ENCODE measurements at places on chromosomes 16 and 17. TPM values are rescaled to one million over a fixed set of nuclear protein-coding genes. Genes with fewer than 3 reads are reported as not detected.

Gene SLC5A10
- total RNA-seq, result 0.32 TPM

DNA sequence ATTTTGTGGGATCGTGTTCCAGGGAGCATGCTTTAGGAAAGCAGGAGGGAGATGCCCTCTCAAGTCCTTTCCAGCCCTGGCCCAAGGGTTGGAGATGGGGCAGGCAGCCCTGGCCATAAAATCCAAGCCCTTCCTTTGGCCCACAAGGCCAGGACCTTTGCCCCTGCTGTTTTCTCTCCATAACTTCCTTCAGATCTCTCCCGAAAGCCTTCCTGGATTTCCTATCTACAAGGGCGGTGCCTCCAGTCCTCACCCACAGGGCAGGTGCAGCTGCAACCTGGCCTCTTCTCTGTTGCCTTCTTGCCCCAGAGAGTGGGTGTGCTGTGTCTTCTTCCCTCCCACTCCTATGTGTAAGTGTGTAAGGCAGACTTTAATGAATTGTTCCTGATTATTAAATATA lies 8.5 kb upstream of the PDP2 start:
- no peak for DNase-seq

Gene YWHAE
- 478 TPM for total RNA-seq

GRCh38 chr17:75752802-75753513 lies 12.0 kb downstream of the GALK1 start:
- no peak for DNase-seq

DNA sequence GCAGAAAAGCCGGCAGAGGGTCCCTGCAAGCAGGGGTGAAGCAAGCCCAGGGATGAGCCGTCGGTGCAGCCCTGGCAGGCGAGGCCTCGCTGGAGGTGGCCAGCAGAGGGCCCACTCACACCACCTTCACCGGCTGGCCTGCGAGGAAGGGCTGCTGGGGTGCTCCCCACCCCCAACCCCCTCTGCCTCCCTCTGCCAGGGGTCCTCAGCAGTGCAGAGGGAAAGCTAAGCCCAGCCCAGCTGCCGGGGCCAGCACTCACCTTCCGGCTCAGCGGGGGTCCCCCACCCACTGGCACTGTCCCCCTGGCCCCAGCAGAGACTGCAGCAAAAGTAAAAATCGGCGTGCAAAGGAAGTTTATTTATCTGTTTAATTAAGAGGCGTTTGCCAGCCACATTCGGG lies 113.4 kb downstream of the ENGASE start:
- no peak for DNase-seq

Gene MAP3K3
- total RNA-seq, result 33.2 TPM

- DNase-seq, result no peak
Measured at GRCh38 chr16:11668623-11669379, 546 bp downstream of the SNN start.

DNA sequence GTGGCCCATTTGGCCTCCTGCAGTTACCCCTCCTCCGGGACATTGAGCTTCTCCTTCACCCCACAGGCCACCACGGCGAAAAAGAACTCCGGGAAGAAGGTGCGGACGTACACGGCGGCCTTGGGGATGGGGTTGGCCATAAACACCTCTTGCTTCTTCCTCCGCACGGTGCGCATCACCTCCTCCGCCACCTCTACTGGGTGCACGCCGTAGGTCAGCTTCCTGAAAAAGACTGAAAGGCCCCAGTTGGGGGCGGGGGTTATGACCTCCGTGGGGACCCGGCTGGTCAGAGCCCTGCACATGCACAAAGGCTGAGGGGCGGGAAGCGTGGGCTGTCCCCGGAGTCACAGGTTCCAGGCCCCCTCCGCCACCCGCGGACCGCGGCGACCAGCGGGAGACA lies 19.9 kb downstream of the DHRS7C start:
- DNase-seq, result no peak

DNA sequence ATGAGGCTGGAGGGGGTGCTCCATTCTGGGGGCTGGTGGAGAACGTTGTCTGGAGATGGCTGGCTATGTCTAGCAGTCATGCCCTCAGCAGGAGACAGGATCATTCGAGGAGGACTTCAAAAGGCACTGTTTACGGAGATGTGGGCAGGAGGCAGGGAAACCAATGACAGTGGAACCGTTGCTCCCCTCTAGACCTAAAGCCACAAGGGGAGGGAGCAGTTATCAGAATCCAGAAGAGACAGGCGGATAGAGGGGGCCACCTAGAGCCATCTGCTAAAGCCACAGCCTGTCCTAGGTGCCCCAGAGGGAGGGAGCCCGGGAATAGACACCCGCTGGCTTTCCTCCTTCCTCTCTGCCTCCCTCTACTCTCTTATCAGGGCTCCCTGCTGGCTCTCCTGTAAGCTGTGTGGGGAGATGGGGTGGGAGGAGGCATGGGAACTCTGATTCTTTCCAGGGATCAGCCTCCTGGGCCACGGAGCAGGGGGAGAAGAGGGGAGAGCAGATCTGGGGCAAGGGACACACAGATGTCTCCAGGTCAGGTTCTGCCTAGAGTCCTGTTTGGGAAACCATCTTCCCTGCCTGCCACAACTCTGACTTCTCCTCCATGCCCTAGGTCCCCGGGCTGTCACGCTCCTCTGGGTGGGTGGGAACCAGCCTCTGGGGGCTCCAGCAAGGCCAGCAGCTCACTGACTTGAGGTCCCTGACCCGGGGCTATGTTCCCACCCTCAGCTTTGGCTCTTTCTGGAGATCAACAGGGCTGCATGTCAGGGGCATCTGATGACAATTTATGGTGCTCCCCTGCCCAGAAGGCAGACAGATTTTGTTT lies 42.3 kb downstream of the IRX3 start:
- DNase-seq, result peak; percentile 75

Gene C1QBP
- 89.4 TPM for total RNA-seq

Gene HOXB6
- 0.57 TPM for total RNA-seq

DNA sequence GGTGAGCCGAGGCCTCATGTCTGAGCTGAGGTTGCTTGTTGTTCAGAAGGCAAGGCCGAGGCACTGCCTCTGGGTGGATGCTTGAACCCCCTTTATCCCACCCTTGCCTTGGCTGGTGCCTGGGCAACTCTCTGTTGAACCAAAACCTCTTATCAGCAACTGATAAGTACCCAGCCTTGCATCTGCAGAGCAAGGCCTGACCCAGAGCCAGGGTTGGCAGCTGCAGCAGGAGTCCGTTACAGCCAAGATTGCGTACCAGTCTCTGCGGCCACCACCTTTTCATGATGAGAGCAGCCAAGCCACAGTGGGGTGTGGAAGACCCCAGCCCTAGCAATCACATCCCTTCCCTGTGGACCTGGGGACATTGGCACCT lies 118.3 kb downstream of the RAB11FIP4 start:
- DNase-seq, result no peak

GRCh38 chr17:29645515-29646051 lies 22.9 kb upstream of the CORO6 start:
- DNase-seq, result peak; percentile 95

- DNase-seq, result no peak
Measured at GRCh38 chr17:66040402-66040801, 151.5 kb downstream of the CEP112 start.

DNA sequence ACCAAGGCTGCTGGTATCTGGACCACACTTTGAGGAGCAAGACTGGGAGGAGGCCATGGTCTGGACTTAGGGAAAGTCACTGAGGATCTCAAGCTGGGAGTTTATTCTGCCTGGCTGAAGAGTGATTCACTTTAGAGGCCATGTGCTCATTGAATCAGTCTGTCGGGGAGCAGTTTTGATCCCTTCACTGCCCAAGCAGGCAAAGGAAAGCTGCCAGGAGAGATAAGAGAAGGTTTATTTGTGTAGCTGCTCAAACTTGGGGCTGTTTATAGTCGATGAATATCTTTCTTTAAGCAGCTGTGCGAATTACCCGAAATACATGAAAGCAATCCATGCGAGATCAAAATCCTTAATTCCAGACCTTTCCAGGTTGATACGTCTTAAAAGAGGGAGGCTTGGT lies 544.4 kb upstream of the EEF2KMT start:
- no peak for DNase-seq

GRCh38 chr16:19179546-19180490 lies 11.8 kb downstream of the SYT17 start:
- DNase-seq, result peak; percentile 64

DNA sequence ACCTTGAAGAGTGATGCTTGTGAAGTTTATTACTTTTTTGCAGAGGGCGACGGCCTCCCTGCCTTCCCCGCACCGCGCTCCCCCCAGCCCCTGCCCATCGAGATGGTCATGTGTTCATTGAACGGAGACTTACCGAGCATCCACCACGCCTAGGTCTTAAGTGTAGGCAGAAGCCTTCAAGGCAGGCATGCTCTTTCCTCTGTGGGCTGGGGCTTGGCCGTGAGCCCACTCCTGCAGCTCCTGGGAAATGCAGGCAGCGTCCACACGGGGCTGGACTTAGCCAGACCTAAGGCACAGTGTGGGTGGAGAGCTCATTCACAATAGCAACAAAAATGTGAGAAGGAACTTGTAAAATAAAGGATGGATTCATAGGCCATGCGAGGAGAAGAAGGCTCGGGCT lies 19.2 kb downstream of the RNF213 start:
- no peak for DNase-seq

DNA sequence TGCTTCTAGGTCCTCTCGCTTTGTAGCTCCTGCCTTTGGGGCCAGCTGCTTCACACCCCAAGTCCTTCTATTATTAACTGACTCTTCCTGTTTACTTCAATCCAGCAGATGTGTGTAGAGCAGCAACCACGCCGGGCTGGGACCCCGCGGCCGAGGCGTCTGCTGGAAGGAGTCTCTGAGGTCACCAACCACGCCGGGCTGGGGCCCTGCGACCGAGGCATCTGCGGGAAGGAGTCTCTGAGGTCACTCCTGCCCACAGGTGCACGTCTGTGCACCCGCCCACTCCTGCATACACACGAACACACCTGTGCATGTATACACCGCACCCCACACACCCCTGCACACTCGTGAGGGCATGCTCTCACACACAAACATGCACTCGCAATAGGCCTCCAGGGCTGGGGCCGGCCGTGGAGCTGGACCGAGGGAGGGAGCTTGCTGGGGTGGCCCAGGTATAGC lies 7.8 kb upstream of the TEX19 start:
- no peak for DNase-seq

GRCh38 chr16:13307255-13307654 lies 405.9 kb downstream of the SHISA9 start:
- DNase-seq, result no peak

Gene NHLRC4
- total RNA-seq, result 0.49 TPM

GRCh38 chr17:33277436-33278100 lies 15.5 kb downstream of the ASIC2 start:
- DNase-seq, result no peak

DNA sequence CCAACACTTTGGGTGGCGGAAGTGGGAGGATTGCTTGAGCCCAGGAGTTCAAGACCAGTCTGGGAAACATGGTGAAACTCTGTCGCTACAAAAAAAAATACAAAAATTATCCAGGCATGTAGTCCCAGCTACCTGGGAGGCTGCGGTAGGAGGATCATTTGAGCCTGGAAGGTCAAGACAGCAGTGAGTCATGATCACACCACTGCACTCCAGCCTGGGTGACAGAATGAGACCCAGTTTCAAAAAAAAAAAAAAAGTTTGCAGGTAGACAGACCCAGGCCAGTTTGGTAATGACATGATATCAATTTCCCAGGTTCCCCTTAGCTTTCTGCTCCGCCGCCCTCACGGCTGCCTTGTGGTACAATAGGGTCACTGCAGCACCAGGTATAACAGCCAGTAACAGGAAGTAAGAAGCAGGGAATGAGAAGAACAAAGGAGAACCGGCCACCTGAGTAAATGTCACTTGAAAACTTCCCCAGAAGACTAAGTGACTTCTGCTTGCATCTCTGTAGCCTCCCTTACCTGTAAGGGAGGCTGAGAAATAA lies 201.2 kb upstream of the HSBP1 start:
- no peak for DNase-seq

DNA sequence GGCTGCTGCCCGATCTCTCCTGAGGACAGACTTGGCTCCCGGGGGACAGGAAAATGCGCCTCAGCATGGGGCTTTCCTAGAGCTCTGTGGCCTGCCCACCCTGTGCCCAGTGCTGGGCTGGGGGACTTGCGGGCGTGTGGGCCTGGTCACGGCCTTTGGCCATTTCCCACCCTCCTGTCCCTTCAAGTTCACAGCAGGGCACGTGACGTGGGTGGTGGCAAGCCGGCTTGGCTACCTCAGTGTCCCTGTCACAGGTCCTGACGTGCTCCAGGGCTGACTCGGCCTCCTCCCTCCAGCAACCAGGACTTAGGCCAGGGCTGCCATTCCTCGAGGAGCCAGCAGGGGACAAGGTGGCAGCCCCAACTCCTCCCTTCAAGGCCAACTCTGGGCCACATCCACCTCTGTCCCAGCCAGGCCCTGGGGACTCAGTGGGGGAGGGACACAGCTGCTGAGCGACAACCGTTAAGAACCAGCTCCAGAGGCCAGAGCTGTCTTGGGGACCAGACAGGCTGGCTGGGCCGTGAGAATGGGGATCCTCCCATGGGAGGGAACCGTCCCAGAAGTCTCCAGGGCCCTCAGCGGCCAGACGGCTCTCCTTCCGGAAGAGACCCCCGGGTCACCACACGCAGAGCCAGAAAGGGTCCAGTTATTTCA lies 981 bp upstream of the UNC13D start:
- peak; percentile 83 for DNase-seq

Gene NAGS
- total RNA-seq, result 3.4 TPM

Gene NEUROD2
- total RNA-seq, result 0.17 TPM

DNA sequence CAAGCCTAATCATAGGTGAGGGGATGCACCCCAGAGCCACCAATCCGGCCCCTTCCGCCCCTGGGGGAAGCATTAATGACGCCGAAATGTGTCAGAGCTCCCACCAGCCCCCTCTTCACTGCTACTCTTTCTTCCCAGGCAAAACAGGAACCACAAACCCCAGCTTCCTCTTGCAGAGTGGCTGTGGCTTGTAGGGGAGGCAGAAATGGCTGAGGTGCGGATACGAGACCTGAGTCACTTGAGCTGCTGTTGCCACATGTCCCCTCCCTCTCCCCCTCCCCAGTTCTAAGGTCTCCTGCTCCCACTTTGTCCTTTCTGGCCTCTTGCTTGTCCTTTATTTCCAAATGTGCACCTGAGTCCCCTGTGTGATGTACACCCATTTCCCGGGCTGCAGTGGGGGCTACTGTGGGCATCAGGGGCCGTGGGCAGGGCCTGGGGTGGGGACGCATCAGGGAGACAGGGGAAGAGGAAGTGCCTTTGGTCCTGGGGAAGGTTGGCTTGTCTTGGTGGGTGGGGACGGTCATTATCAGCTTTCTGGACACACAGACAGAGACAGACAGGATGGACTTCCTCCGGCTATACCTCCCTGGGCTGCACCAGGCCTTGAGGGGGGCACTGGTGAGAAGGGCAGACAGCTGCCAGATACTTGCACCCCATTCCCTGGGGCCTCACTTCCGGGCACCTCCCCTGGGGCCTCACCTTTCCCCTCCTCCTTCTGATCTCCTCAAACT lies at the start of gene APOBR:
APOBR (plus strand) TSS at position 523 of the 731 bp plus-strand sequence; CDS start at position 562, 39 bp downstream.
- peak; percentile 44 for DNase-seq

GRCh38 chr17:14451729-14452191 lies 150.9 kb downstream of the HS3ST3B1 start:
- no peak for DNase-seq

DNA sequence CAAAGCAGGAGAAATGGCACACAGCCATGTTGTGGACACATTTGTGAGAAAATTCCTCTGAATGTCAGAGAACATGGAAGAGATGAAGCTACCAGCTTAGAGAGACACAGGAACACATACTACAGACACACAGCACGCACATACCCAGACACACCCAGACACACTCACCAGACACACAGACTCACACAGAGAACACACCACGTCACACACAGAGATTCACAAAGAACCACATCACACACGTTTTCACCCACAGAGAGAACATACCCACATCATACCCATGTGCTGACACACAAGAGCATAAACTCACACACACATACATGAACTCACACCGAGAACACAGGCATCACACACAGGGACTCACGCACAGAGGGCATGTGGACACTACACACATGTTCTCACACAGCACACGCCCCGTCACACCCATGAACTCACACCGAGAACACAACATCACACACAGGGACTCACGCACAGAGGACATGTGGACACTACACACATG lies 124.9 kb downstream of the METRNL start:
- DNase-seq, result no peak

Gene MT1G
- total RNA-seq, result 5.6 TPM

Measured in lower leg skin (tissue), 4 donors.